ENCODE measurements at places on chromosomes 12 and 14.

DNA sequence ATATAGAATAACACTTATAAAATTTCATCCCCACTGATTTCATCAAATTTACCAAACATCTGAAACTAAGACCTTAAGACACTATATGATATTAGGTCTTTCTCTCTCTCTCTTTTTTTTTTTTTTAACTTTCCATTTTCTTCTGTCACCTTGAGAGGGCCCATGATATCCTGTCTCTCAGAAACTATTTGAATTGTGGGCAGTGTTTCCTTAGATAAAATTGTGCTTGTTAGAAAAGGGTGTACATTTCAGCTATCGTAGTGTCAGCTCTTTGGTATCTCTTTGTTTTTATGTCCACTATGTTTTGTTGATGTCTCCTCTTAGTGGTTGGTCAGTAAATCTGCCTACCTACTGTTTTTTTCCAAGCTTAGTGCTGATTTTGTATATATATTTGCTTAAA lies 23.8 kb downstream of the DNM1L start:
- DNase-seq: no peak

DNA sequence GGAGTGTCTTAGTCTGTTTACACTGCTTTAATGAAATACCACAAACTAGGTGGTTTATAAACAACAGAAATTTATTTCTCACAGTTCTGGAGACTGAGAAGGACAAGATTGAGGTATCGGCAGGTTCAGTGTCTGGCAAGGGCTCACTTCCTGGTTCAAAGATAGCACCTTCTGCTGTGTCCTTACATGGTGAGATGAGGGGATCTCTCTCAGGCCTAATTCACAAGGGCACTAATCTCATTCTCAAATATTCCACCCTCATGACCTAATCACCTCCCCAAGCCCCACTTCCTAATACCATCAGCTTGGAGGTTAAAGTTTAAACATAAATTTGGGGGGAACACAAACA lies 35.0 kb upstream of the PLEK2 start:
- no peak for DNase-seq

DNA sequence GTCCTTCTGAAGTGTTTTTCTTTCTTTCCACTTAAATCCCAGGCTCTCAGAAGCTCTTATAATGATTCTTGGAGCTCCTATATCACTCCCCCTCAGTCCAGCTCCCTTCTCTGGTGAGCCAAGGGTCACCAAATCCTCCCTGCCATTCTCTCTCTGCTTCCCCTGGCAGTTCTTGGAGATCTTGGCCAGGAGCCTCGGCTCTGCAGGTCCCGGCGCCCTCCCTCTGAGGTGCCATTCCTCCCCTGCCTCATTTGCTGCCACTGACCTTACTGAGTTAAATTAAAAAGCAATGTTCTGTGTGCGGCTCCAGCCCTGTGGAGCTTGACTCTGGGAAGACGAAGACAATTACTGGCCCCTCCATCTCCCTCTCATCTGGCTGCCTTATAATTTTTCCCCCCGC lies 7.0 kb downstream of the CISTR start:
- DNase-seq: no peak

DNA sequence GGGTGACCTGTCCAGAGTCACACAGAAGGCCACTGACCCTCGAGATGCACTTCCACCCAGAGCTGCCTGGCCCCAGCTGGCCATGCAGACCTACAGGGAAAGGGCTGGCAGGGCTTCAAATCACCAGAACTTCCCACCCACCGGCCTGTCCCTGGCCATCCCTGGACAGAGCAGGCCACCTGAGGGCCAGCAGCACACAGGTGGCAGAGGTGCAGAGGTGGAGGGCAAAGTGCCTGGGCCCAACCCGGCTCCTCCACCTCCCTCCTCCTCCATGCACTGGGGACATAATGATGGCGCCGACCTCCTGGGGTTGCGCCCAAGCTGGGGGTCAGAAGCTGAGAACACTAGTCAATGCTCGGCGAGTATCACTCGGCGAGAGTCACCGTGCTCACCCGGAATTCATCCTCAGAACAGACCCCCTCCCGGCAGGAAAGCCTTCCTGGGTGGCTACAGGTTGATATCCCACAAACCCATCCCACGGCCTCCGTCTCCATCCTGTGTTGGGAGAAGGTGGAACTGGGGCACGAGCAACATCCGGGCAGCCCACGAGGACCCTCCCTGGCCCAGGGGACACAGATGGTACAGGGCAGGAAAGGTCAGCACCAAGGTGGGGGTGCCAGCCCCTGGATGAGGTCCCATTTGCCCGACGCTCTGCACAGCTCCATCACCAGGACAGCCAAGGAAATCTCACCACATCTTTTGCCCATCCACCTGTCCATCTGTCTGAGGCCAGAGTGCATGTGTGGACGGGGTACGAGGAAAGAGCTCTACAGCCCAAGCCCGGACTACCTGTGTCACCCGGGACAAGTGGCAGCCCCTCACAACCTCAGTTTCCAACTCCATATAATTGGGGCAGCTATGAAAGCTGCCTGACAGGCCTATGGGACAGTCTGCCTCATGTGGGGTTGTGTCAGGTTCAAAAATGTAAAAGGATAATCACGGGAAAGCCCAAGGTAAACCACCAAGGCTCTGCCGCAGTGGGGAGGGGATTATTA lies 10.8 kb downstream of the BEGAIN start:
- no peak for DNase-seq

DNA sequence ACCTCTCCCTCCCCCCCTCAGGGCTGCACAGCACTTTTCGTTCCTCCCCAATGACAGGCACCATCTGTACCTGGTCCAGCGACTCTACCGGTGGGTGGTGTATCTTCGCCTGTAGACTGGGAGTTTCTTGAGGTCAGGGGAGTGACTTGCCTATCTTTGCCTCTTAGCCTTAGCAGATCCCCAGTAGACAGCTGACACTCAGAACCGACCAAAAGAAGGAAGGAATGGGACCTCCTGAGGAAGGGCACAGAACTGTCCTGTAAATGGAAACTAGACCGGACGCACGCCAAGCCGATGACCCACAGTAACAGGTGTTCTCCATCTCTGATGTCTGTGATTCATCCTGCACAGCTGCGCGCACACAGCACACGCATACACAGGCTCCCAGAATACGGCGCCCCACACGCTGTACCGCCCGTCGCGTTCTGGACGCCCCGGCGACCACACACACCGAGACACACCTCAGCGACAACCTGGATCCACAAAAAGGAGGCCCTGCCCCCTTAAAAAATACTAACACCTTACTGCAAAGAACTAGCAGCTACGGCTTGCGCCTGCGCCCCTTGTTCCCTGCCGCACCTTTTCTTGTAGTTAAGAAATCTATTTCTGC lies 673 bp upstream of the TTC9 start:
- DNase-seq: peak; percentile 62

DNA sequence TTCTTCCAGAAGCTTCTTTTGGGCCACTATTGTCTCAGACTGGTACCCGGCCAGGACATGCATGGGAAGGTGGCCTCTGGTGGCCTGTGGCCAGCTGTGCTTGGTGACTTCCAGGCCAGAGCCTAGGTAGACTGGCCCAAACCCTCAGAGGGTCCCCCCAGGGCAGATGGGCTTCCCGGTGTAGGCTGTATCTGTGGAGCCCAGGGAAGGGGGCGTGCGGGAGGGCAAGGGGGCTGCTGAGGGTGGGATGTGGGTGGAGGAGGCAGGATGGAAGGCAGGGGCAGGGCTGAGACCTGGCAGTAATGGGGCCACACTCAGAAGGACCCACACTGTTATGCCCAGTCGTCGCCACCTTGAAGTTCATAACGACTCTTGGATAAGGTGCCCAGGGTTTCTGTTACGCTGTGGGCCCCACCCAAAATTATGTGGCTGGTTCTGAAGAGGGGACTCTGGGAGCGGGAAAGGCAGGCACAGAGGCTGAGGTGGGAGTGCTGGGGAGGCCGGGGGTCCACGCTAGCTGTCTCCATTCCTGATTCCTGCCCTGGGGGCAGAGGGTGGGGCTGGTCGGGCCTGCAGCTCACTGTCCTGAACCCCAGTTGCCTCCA lies 52.1 kb downstream of the KIF26A start:
- DNase-seq: no peak

DNA sequence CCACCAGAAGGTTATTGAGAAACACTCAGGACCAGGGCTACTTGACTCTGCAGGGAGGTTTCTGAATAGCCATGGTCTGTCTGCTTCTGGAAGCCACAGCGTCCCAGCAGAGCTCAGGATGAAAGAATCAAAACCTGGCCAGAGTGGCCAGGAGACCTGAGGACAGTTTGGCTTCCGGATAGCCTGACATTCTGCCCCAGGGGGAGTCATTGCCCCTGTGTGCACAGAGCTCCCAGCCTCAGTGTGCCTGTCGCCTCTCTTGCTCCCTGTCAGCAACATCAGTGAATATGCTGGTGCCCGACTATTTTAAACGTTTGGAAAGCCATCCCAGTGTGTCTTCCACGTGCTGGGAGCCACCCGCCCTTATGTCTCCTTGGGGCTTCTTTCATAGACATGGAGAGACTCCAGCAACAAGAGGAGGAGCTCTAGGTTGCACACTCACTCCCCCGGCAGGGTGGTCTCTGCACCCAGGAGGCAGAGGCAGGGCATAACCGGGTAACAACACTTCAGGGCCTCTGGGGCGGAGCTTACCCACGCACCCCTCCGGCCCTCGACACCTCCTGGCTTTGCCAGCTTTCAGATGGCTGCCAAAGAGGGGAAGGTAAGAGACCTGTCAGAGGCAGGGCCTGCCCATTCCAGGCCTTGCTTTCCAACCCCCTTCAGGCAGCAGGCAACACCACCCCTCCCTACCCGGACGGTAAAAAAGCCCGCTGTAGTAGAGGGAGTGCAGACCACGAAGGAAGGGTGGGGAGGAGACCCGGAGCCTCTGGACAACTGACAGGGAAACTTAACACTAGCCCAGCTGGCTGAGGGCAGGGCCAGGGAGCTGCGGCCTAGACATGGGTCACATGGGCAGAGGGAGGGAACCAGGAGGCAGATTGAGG lies 19.0 kb upstream of the SLC6A12 start:
- DNase-seq: no peak

DNA sequence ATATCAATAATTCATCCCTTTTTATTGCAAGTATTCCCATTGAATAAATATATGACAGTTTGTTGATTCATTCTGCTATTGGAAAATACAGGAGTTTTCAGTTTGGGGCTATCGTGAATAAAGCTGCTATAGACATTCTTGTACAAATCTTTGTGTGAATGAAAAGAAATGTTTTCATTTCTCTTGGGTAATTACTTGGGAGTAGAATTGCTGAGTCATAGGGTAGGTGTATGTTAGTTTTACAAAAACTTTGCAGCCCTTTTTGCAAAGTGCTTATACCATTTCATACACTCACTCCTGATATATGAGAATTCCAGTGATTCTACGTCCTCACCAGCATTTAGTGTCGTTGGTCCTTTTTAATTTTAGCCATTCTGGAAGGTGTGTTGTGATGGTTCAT lies 6.9 kb upstream of the PTCSC3 start:
- no peak for DNase-seq

DNA sequence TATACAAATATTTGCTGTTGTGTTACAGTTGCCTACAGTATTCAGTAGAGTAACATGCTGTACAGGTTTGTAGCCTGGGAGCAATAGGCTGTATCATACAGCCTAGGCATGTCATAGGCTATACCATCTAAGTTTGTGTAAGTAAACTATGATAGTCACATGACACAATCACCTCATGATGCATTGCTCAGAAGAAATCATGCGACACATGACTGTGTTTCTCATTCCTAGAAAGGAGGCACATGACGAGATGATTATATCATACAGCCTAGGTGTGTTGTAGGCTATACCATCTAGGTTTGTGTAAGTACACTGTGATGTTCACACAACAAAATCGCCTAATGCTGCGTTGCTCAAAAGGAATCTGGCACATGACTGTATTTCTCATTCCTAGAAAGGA lies 31.9 kb downstream of the NOPCHAP1 start:
- DNase-seq: no peak

DNA sequence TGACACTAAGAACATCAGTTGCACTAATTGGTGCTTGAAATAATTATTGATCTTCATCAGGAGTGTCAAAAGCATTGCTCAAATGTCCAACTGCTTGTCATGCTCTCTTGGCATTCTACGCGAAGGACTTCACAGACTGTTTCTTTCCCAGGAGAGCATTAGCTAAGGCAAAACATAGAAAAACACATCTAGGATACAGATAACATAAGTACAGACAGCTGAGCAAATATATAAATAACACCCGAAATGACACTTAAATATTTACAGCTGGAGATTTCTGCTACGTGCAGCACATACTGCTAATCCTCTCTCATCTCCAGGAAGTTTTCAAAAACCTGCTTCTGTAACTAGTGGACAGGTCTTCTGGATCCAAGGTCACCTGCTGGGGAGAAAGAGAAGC lies 120.0 kb upstream of the PRMT8 start:
- DNase-seq: no peak

DNA sequence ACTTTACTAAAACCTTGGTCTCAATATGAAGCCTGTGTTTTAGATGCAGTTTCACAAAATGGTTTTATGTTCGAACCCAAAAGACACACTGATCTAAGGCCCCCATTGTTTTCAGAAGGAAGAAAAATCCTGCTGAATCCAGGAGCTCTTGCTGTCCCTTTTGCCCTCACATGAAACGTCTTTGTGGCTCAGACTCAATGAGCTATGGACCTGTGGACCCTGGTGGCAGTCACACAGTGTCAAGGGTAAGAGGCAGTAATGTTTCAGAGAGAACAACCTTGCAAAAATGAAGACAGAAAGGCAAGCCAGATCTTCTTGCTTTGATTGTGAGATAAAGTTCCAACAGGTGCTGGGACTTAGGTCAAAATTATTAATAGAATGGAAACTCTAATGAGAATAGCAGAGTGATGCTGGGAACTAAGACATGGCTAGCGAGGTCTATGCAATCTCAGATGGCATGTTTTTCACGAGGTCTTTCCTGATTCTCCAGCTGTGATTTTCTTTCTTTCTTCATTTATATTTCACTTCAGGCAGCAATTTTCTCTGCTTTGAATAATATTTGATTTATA lies 164.9 kb upstream of the SLC38A2 start:
- DNase-seq: no peak

DNA sequence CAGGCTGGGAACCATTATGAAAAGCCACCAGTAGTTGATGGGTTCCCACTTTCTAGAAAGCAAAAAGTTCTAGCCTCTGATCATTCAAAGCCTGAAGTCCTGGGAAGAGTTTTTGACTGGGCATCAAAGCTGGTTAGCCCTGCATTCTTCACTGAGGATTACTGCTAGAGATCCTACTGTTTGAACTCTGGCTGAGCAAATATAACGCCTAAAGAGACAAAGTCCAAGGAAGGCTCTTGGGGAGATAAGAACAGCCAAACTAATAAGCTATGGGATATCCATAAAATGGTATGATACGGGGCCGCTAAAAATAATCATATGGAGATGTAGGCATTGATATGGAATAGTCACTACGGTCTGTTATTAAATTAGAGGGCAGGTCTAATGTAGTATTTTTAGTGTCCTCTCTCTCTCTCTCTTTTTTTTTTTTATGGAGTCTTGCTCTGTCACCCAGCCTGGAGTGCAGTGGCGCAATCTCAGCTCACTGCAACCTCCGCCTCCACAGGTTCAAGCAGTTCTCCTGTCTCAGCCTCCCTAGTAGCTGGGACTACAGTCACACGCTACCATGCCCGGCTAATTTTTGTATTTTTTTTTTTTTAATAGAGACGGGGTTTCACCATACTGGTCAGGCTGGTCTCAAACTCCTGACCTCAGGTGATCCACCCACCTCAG lies 35.5 kb downstream of the PLXNC1 start:
- DNase-seq: no peak

Measured in head of caudate nucleus (tissue), 42 donors.